ENCODE measurements at places on chromosomes 6 and 20.

GRCh38 chr20:10300582-10301446 lies 82.2 kb downstream of the SNAP25 start:
- no peak for DNase-seq

GRCh38 chr20:53559816-53560215 lies 33.8 kb downstream of the ZNF217 start:
- DNase-seq, result no peak

GRCh38 chr6:50049829-50050228 lies at the start of gene DEFB112:
Gene DEFB112, minus strand, starts transcription at chr6:50049929. Its CDS starts 60 bp downstream, at chr6:50049869.
- no peak for DNase-seq

DNA sequence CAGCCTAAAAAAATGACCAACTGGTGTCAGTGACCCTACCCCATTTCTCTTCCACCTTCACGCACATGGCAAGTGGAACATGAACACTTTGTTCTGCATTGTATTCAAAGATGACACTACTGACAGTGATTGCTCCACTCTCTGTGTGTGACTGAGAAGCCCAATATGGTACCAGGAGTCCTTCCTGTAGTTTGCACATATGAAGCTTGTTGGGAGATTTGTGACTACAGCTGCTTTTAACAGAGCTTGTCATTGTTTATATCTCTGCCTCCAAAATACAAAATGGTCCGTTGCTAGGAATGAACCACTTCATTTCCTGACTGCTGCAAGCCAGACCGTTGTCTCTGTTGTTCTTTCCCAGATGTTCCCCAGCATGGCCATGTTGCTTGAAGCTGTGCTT lies 140.3 kb upstream of the TCF21 start:
- no peak for DNase-seq

DNA sequence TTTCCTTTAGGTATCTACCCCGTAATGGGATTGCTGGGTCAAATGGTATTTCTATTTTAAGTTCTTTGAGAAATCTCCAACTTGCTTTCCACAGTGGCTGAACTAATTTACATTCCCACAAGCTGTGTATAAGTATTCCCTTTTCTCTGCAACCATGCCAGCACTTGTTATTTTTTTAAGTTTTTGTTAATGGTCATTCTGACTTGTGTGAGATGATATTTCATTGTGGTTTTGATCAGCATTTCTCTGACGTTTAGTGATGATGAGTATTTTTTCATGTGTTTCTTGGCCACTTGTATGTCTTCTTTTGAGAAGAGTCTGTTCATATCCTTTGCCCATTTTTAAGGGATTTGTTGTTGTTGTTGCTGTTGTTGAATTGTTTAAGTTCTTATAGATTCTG lies 871.1 kb downstream of the KIF16B start:
- DNase-seq, result no peak

GRCh38 chr20:20799716-20800312 lies 87.4 kb upstream of the RALGAPA2 start:
- DNase-seq, result no peak

DNA sequence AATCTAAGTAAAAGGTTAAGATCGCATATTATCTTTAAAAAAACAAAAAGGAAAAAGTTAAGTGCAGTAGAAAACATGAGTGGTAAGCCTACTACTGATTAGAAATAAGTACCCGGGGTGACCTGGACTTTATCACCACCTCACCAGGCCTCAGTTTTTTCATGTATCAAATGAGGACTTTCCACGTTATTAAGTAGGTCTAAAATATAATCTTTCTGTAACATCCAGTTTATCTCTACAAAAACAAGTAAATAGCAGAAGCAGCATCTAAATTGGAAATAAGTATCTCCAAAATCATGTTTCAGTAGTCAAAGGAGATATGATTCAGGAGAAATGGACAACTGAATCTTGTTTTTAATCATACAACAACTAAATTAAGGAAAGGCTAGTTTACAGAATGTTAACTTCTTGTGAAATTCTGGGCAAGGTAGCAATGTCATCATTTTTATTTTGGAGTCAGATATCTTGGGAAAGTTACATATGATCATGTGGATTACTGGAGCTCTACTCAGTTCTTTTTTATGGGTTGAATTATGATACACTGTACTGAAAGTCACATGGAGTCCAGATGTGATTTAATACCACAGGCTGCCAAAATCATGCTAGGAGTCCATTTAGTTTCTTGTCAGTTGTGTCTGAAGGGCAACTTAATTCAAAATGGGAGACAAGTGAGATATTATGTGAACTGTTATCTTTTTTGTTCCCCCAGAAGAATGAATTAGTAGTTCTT lies 114.7 kb upstream of the PRL start:
- DNase-seq, result no peak

DNA sequence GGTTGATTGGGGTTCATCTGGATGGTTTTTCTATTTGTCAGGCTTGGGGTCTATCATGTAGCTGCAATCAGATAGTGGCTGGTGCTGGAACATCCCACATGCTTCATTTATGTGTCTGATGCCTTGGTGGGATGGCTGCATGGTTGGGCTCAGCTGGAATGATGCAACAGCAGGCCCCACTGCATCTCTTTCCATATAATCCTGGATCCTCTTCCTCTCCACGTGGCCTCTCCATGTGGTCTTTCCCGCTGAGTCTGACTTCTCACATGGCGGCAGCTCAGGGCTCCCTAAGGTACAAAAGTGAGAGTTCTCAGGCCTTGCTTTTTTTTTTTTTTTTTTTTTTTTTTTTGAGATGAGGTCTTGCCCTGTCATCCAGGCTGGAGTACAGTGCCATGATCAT lies 65.0 kb upstream of the SUPT3H start:
- DNase-seq, result no peak

- no peak for DNase-seq
These were observed 1.6 kb downstream of the MDFI start for GRCh38 chr6:41639809-41640371.

- no peak for DNase-seq
These were observed 14.5 kb downstream of the NUDT3 start for GRCh38 chr6:34377984-34378383.

DNA sequence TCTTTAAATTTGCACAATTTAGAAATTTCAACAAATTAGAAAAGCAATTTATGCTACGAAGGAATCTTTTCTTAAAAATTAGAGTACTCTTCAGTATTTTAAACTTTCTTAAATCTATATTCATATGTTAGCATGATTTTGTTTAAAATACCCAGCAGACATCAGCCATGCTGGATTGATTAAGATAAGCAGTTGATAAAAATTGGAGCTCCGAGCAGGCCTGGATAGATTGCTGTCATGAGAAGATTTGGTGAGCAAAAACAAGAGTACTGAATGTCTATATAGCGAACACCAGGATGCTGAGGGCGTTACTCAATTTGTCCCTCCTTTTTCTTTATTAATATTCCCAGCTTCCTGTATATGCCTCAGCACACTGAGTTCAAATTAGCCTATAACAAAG lies 108.4 kb upstream of the SLC35B3 start:
- no peak for DNase-seq

- no peak for DNase-seq
These were observed 146.4 kb upstream of the ARID1B start for GRCh38 chr6:156630613-156631302.

DNA sequence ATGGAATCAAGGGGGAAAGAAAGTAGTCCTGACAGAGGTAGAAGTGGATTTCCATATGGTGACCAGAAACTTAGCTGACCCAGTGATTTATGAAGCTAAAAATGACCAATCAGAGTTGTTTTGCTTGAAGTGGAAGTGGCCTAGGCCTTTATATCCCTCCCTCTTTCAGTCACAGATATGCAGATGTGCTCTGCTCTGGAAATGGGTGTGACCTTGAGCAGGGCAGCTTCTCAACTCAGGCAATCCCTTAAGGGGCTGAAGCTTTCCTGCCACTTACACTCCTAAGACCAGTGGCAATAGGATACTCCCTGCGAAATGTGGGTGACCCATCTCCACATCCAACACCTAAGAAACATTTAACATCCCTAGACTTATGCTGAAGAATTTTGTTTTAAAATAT lies 256.6 kb downstream of the EYS start:
- no peak for DNase-seq

DNA sequence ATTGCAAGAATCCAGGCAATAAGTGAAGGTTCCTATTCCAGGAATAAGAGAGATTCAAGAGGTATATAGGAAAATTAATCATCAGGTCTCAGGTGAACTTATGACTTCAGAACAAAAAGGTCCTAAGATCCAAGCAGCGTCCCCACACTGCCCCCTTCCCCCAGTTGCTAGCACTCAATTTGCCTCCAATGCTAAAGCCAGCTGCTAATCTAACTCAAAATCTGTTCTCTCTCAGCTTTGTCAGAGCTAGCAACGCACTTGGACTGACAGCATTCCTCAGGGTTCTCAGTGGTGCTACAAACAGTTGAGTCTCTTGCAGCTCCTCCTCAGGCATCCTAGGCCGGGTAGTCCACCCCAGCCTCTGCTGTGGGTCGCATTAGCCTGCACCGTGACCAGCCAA lies 148.3 kb downstream of the RFX6 start:
- DNase-seq, result no peak

DNA sequence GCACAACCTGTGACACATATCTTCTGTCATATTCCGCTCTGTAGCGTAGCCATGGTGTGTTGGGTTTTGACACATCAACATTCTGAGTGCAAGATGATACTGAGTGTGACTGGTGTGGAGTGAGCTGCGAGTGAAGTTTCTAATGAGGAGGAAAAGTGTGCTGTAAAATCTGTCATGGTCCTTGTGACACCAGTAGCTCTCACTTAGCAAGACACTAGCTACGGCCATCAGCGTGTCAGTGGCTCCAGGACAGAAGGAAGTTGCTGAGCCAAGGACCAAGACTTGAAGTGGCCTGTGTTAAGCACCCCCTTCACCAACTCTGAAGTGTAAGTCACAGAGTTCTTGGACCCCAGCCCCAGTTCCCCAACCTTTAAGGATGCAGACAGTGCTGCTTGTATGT lies 72.1 kb downstream of the TSHZ2 start:
- no peak for DNase-seq

DNA sequence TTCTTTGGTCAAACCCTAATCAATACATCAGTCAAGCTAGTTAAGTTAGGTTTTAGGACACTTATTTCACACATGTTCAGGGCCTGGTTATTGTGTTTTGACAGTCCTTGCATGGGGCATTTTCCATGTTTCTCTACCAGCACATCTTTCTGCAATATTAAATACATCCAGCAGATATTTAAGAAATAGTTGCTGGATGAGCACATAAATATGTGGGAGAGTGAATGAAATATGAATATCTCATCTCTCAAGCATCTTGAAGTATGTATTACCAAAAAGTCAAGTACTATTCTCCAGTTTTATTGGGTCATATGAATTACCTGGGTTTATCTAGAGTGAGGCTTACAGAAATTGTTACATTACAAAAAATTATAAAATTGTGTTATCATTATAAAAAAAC lies 621.9 kb upstream of the GJE1 start:
- DNase-seq, result no peak

GRCh38 chr20:16368645-16369292 lies 204.5 kb downstream of the KIF16B start:
- DNase-seq, result no peak

- DNase-seq, result no peak
These were observed 425.4 kb upstream of the RNF217 start for GRCh38 chr6:124536842-124537191.

DNA sequence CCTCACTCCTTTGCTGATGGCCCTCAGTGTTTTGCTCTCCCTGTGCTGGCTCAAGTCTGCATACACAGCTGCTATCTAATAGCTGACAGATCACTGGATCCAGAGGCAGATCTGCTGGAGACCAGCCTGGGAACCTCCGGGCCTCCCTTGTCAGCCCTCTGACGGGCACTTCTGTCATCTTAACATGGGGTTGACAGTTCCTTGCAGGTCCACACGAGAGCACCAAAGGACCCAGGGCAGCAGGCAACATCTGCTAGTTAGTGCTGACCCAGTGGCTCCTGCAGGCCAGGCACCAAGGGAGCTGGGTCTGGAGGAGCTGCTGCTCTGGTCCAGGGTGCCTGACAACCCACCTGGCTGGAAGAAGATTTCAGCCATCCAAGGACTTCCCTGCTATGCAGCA lies 208.1 kb downstream of the UST start:
- DNase-seq, result no peak

DNA sequence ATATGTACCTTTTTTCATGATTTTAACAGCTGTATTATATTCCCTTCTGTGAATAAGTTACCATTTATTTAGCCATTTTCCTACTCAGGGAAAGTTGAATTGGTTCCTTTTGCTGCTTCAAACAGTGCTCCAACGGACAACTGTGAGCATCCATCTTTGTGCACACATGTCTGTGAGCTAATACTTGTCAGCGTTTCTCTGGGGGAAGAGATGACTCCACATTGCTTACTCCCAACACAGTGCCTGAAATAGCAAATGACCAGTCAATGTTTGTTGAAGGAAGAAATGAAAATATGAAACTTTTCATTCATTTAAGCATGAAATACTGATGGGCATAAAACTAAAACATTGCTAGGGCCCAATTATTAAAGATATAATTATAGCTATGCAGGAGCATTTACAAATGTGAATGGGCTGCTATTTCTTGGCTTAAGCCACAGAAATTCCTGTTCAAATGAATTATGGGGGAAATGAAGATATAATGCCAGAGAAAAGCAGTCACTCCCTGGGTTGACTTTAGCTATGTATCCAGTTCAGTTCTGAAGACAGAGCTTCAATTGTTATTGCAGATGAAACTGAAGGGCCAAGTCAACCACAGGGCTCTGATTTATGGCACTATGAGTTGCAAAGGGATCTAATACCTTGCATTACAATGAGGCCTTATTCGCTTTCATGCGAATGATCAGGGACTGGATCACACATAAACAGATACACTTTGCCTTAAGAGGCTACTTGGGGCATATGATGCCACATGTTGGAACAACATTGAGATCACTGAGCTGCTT lies 47.4 kb upstream of the FOXC1 start:
- DNase-seq, result no peak

GRCh38 chr6:127342296-127342945 lies 988 bp downstream of the ECHDC1 start:
- DNase-seq, result no peak

GRCh38 chr6:79269877-79270276 lies 35.4 kb upstream of the HMGN3 start:
- DNase-seq, result no peak

- no peak for DNase-seq
These were observed 181.5 kb upstream of the LAMP5 start for GRCh38 chr20:9332791-9333479.

- DNase-seq, result no peak
These were observed 30.3 kb downstream of the PLCG1 start for GRCh38 chr20:41167481-41168253.

- DNase-seq, result no peak
These were observed 563.8 kb downstream of the LMBRD1 start for GRCh38 chr6:69232911-69233448.

GRCh38 chr6:11869672-11870340 lies 91.2 kb upstream of the ADTRP start:
- DNase-seq, result no peak

GRCh38 chr6:84763003-84763885 lies 1.2 kb downstream of the TBX18 start:
- DNase-seq, result no peak
